ENCODE measurements at places on chromosomes 11 and 22. TPM values are rescaled to one million over a fixed set of nuclear protein-coding genes. Genes with fewer than 3 reads are reported as not detected.
A peak's percentile ranks its signal among the peaks of the same experiment; 100 is the strongest.

MMP26 gene
- total RNA-seq: not detected

CDPF1 gene
- 13.3 TPM for total RNA-seq

EIF3D gene
- 301 TPM for total RNA-seq

- H3K27ac ChIP-seq: no peak overlapping the region
- H3K36me3 ChIP-seq: no peaks in the 10 kb centered on the region
- no peak for DNase-seq
- H3K4me3 ChIP-seq: no peak overlapping the region
- H3K4me1 ChIP-seq: no peaks in the 10 kb centered on the region
- no peaks in the 10 kb centered on the region for H3K27me3 ChIP-seq
Measured at GRCh38 chr11:78298291-78298771, 109.6 kb downstream of the USP35 start.

GRCh38 chr22:43298062-43298801 lies 44.9 kb downstream of the SCUBE1 start:
- H3K4me1 ChIP-seq: peaks cover 5% of the 10 kb centered on the region
- H3K36me3 ChIP-seq: no peaks in the 10 kb centered on the region
- H3K4me3 ChIP-seq: peak overlapping the region; percentile 19
- DNase-seq: no peak
- H3K27ac ChIP-seq: peak overlapping the region; percentile 52
- H3K27me3 ChIP-seq: no peaks in the 10 kb centered on the region

- no peaks in the 10 kb centered on the region for H3K4me1 ChIP-seq
- no peak overlapping the region for H3K4me3 ChIP-seq
- DNase-seq: no peak
- H3K27me3 ChIP-seq: no peaks in the 10 kb centered on the region
- no peaks in the 10 kb centered on the region for H3K36me3 ChIP-seq
Measured at GRCh38 chr11:12902791-12903486, 106.2 kb upstream of the RASSF10 start.

DNA sequence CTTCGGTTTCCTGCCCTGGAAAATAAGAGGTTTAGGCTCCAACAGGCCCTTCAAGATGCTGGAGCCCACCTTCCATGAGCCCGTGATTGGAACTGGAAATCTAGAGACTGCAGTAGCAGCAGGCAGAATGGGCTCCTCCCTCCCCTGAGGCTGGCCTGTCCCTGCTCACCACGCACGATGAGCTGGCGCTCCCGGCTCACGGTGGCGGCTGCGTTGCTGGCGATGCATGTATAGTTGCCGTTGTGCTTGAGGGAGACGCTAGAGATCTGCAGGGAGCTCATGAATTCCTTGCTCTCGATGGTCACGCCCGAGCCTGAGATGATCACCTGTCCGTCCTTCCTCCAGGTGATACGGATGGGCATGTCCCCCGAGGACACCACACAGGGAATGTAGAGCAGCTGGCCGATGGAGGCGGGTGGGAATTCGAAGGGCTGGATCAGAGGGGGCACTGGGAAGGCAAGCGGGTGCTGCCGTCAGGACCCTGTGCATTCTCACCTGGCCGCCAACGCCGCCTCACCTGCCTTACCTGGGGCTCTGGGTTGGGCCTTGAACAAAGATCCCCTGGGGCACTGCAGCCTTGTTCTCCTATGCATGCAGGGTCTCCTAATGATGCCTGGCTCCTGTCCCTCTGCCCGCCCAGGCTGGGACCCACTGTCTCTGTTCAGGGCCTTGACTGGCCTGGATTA lies 177.8 kb downstream of the CEP164 start:
- no peaks in the 10 kb centered on the region for H3K4me1 ChIP-seq
- no peak for DNase-seq
- no peaks in the 10 kb centered on the region for H3K36me3 ChIP-seq
- no peaks in the 10 kb centered on the region for H3K27me3 ChIP-seq

DNA sequence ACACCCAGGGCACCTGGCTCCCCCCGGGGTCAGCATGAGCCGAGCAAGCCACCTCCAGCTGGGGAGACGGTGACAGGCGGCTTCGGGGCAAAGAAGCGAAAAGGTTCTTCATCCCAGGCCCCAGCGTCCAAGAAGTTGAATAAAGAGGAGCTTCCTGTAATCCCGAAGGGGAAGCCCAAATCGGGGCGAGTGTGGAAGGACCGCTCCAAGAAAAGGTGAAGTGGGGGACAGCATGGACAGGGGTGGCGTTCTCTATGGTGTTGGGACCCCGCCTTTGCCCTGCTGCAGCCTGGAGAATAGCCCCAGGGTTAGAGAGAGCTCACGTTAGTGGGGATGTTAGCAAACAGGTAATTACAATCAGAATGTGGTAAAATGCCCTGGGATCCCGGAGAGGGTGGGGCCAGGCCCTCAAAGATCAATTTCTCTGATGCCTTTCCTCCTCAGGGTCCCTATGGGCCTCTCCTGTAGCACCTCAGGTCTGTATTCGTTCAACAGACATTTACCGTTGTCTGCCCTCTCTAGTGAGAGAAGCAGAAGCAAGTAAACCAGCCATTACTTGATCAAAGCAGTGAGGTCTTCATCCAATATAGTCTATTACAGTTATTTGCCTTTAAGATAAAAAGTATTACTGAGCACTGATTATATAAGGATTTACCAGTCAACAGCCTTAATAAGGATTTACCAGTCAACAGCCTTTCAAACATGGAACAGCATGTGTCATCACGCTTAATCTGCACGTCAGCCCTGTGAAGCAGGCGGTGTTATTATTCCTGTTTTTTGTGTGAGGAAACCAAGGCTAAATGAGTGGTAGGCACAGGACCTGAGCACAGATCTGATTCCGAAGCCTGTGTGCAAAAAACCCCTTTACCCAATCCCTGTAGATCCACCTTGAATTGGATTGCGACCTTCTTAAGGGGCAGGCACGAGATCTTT lies 1.0 kb downstream of the CCDC86 start:
- H3K4me1 ChIP-seq: peaks cover 8% of the 10 kb centered on the region
- DNase-seq: no peak
- no peaks in the 10 kb centered on the region for H3K27me3 ChIP-seq
- H3K36me3 ChIP-seq: no peaks in the 10 kb centered on the region
- peak overlapping the region; percentile 79 for H3K4me3 ChIP-seq

DNA sequence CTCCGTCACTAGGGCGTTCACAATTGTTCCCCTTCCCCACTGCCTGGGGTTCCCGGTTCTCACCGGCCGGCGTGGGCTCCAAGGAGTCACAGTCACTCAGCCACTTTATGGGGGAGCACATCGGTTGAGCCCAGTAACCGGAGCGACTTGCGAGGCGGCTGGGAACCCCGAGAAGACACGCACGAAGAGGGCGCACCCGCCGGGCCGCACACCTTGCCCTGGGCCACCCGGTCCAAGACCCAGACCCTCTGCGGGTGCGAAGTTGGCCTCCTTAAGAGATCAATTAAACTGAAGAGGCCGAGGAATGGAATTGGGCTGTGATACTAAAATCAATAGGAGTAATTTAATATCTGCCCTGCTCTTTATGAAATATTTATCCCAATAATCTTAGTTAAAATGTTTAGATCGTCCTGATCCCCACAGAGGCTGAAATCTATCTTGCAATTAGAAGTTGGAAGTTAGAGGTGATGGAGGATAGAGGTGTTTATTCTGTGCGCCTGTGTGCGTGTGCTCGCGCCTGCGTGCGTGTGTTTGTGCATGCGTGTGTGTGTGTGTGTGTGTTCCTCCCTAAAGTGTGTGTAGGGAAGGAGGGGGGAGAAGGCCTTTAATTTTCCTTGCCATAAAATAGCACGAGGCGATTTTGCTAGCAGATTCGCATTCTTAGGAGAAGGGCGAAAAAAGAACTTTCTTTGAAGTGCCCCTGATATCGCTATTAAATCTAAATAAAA lies 954 bp upstream of the MN1 start:
- H3K36me3 ChIP-seq: no peaks in the 10 kb centered on the region
- no peak for DNase-seq
- H3K27me3 ChIP-seq: no peaks in the 10 kb centered on the region
- H3K4me1 ChIP-seq: no peaks in the 10 kb centered on the region
- H3K27ac ChIP-seq: peak overlapping the region; percentile 67
- peak overlapping the region; percentile 78 for H3K4me3 ChIP-seq

- H3K4me3 ChIP-seq: no peak overlapping the region
- no peaks in the 10 kb centered on the region for H3K27me3 ChIP-seq
- H3K27ac ChIP-seq: no peak overlapping the region
- no peaks in the 10 kb centered on the region for H3K36me3 ChIP-seq
- no peak for DNase-seq
- peaks cover 3% of the 10 kb centered on the region for H3K4me1 ChIP-seq
Measured at GRCh38 chr22:27115816-27116256, 458.4 kb downstream of the MIAT start.

Data from breast epithelium (tissue), 4 donors.